Frontal cortex (tissue), 4 donors: ENCODE measurements at places on chromosomes 7 and 10. TPM values are rescaled to one million over a fixed set of nuclear protein-coding genes. Genes with fewer than 3 reads are reported as not detected.

DNA sequence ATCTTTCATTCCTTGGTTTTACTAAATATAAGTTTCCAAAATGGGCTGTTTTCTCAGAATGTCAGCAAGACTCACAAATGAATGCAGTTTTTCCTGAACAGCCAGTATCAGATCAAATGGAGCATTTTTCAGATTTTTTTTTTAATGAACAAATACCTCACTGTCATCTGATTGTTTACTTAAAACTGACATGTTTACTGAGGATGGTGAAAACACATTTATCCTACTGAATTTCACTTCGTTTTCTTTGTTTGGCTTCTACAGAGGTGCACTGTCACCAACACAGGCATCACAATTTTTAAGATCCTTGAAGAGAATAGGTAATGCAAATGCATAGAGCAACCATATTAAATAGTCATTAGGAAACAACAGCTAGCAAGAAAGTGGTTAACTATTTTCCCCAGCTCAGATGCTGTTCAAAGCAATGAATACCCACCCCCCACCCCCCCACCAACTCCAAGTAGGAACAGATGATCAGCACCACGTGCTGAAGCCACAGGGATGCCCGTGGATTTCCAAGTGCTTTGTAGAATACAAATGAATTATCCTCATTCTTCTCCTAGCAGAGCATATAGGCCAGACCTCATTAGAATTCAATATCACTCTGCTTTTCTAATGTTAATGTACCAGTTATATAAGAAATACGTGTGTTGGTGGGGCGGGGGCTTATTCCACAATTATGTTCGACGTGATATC, 205.9 kb downstream of the SKAP2 start:
- DNase-seq = no peak

- DNase-seq = no peak
These were observed 221.9 kb upstream of the SEMA3C start for GRCh38 chr7:81140775-81141174.

GRCh38 chr7:137454767-137455166, 111.2 kb upstream of the PTN start:
- no peak for DNase-seq

SLIT1 gene
- 48.9 TPM for total RNA-seq

DNA sequence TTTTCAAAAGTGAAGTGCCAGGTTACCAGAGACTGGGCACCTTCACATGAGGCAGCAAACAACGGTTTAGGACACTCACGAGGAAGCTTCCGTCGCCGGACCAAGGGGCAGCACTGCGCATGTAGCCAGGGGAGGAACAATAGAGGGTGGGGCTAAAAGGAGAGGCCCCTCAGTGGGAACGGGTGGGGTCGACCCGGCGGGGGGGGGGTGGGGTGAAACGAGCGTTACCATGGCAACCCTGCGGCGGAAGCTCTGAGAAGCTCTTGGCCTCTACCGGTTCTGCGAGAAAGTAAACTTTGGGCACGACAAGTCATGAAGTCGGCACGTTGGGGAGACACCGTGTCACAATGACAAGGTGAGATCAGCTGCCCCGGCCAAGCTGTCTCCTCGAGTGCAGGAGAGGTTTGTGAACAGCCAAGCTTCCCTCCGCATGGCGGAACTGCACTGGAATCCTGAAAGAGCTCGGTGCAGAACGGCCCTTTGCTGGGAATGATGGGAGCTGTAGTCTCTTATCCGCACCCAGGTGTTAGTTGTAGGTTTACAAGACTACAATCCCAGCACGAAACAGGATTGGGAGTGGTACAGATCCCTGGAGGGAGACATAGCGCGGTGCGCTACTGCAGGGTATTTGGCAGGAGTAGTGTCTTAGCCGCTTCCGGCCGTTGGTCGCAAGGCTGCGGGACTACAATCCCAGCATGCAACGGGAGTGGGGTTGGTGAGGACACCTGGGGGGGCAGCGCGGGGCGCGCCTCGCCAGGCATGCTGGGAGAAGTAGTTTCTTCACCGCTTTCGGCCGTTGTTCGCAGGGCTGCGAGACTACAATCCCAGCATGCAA, 72.8 kb upstream of the ZNF722 start:
- DNase-seq = peak; percentile 75

- DNase-seq = no peak
These were observed 252.7 kb upstream of the FERD3L start for GRCh38 chr7:19397911-19398310.

LMTK2 gene
- 37.1 TPM for total RNA-seq

DNA sequence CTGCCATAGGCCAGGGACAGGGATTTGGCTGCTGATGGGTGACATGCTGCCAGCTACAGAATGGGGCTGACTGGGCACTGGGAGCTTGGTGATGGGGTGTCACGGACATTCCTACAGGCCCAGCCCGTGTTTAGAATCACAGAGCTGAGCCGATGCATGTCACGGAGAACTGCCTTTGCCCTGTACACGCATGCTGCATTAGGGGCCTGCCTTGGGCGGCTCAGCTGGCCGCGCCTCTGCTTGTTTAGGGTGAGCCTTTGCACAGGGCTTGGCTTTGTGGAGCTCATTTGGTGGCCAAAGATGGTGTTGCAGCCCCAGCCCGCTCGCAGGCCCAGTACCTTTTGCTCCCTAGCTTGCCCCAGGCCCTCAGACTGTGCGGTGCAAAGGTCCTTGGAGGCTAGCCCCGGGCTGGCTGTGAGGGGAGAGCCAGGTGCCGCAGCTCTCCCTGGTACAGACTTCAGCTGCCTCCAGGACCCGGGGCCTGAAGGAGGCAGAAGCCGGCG, 108.4 kb upstream of the BTBD16 start:
- no peak for DNase-seq

MARVELD1 gene
- total RNA-seq = 6.1 TPM

MET gene
- 2.9 TPM for total RNA-seq
